Activated naive CD4-positive, alpha-beta T cell (primary cell): ENCODE measurements at places on chromosomes 12 and 14.

DNA sequence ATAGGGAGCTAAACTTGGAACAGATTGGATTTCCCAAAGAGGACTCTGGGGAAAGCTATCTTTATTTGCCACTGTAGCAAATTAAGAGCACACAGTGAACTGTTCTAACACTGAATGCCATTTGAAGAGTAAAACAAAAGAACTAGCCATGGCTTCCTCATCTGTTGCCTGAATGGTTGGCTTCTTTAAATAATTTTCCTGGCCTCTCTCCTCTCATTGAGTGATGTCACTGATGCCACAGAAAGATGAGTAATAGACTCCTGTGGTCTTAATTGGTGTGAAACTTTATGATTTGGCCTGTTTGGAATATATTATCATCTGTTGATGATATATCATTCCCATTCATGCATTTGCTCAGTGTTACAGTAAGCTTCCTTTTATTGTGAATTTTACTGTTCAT, 42.5 kb downstream of the WDR20 start:
- DNase-seq: no peak

DNA sequence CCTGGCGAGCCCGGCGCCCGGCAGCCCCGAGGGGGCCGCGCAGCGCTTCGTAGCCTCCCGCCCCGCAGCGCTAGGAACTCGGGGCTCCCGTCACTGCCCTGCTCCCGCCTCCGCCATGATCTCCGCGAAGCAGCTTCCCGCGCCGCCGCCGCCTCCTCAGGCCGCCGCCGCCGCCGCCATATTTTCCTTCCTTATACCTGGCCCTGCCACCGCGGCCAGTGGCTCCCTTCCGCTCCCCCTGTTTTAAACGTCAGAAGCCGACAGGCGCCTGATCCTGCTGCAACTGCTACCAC, 286 bp downstream of the PPP4R3A start:
- DNase-seq: no peak

DNA sequence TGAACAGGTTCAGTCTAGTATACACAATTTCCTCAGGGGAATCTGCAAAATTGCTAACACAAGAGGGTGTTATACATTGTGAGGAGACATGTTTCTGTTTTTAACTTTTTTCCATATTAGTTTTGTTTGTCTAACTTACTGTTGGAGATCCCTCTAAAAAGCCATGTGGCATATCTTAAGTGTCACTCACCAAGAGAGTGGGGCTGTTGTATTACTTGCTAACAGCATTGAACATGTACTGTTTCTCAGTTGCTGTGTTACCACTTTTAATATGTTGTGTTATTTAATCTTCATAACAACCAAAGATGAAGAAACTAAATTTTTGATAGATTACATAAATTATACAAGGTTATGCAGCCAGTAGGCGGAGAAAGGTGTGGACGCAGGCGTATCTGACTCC, 154.3 kb upstream of the NPAS3 start:
- DNase-seq: no peak

- no peak for DNase-seq
Observed at GRCh38 chr14:104687601-104688504, 1.6 kb upstream of the INF2 start.

DNA sequence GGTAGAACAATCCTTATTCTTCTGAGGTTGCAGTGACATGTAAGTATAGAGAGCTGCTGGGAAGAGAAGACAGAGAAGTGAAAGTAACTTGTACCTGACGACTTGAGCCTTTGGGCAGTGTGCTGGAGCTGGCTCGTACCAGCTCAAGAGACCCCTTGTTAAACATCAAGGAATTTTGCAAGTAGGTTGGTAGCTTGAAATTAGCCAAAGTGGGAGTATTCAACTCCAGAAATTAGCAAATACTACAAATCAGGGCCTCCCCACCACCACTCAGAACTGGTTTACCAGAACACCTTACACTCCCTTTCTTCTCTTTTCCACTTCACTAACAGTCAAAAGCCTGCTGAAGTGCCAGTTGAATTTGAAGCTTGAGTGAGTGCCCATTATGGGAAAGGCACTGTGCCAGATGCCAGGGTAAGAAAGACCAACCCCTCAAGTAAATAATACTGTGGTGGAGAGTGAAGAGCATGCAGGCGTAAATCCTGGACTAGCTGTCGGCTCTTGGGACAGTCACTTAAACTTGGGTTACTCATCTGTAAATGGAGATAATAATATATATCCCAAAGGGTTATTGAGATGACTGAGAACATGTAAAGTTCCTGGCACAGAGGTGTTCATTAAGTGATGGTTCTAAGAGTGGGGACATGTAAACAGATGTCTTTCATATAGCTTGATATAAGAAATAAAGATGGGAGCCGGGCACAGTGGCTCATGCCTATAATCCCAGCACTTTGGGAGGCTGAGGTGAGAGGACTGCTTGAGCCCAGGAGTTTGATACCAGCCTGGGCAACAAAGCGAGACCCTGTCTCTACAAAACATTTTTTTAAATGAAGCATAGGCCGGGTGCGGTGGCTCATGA, 27.0 kb upstream of the EID3 start:
- DNase-seq: no peak

GRCh38 chr12:69161829-69162228, 77.5 kb upstream of the CPSF6 start:
- DNase-seq: no peak

DNA sequence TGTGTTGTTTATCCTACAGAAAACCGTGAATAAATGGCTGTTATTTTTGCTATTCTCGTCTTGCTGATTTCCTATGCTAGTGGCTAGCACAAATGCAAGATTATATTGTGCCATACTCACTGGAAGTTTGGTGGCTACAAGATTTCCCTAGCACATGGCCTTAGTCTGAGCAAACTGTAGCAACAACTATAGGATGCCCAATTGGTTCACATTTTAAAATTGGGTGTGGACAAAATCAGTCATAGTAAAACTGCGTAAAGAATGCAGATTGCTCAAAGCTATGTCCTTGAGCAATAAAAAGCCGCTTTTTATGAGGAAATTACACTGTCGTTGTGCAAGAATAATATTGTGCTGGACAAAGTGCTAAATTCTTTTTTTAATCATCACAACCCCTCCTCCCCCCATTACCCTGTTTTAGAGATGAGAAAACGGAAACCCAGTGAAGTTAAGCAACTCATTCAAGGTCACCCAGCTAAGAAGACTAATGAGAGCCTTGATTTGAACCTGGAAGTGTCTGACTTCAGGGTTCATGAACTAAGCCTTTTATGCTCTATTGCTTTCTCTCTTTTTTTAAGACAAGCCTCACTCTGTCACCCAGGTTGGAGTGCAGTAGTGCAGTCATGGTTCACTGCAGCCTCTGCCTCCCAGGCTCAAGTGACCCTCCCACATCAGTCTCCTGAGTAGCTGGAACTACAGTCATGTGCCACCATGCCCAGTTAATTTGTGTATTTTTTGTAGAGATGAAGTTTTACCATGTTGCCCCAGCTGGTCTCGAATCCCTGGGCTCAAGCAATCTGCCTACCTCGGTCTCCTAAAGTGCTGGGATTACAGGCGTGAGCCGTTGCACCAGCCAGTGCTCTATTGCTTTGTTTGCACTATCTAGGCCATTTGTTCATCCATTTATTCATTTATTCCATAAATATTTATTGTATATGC, 73.6 kb downstream of the SRGAP1 start:
- DNase-seq: no peak

DNA sequence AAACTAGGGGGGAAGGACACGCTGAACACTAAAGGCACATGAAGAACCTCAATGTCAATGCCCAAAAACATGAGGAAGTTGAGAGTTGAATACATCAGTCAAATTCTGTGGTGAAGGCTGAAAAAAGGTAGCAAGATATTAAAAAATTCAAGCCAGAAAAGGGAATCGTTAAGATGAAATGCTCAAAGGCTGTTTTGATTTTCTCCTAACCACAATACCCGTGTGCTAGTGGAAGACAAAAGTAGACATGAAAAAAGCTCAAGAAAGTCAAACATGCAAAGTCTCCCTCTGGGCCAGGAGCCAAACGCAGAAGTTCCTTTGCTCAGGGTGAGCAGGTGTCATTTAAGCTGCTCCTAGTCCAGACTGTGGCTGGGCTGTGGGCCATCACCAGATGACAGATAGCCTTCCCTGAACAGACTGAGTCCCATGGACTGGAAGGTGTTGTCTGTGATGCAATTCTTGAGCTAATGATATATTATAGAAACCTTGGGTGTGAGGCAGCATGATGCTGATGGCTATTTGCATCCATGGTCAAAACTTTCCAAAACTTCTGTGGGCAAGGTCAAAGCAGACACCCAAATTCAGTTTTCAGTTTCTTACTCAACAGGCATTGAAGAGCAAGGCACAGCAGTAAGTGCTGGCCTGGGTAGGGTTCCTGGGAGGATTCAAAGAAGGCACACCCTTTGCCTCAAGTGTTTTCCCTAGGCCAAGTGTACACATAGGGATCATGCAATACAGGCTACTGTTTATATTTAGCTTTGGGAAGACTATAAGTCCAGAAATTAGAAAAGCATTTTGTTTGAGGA, 81.6 kb downstream of the MYRFL start:
- DNase-seq: no peak

GRCh38 chr14:67263499-67264149, 22.4 kb downstream of the PALS1 start:
- DNase-seq: no peak

GRCh38 chr12:26576266-26576665, 256.7 kb downstream of the ITPR2 start:
- DNase-seq: no peak

DNA sequence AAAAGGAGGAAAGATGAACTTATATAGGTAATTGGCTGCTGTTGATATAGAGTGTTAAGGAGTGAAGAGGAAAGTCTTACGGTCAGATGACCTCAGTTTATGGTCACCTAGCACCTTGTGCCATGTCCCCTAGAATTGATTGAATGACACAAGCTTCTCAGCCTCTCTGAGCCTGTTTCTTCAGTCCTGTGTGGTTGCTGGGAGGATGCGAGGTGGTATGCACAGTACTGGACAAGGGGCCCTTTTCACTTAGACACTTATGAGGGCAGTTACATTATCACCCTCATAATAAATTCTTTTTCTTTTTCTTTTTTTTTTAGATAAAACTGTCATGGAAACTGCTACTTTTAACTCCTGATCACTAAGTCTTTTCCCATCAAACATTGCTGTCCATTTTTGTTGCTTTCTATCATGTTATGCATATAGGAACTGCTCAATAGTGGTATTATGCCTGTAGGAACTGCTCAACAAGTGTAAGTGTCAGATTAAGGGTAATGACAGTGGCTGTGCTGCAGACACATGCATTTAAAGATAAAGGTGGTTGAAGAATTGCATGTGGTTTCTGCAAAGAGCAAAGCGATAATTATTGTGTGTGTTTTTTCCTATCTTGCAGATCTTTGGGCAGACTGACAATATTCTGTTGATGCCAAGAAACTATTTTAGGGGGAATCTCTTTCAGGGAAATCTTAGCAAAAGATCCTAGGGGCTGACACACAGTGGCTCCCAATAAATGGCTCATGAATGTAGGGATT, 11.6 kb downstream of the ANO6 start:
- DNase-seq: no peak

GRCh38 chr12:14283489-14284144, 81.9 kb upstream of the ATF7IP start:
- DNase-seq: no peak

GRCh38 chr14:28681681-28682080, 84.9 kb upstream of the FOXG1 start:
- DNase-seq: no peak
